ENCODE measurements at places on chromosomes 5 and 9. TPM values are rescaled to one million over a fixed set of nuclear protein-coding genes. Genes with fewer than 3 reads are reported as not detected.

The FBXL7 gene
- total RNA-seq, result 10.7 TPM

GRCh38 chr5:97172227-97172626 lies 10.8 kb downstream of the RIOK2 start:
- H3K27ac ChIP-seq, result no peak overlapping the region
- no peaks in the 10 kb centered on the region for H3K27me3 ChIP-seq
- DNase-seq, result no peak
- no peaks in the 10 kb centered on the region for H3K4me1 ChIP-seq

The ACTBL2 gene
- total RNA-seq, result not detected

The UNC5A gene
- total RNA-seq, result 0.67 TPM

DNA sequence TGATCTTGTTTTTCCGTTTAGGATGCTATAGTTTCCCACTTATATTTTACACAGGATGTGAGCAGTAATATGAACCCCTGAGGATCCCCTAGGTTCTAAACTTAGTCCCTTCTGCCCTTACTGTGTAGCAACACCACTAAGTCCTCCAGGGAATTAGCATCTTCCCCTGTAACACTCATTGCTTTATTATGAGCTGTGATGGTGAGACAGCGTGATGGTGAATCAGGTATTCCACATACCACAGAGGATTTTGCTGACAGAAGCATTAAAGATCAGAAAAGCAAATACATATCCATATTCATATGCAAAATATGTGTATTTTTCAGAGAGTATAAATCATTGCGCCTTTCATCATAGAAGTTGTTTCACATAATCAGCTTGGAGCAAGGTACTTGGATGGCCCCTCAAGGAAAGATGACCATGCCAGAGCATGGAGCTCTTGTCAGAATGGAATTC lies 317.0 kb downstream of the ICE1 start:
- DNase-seq, result no peak
- H3K4me1 ChIP-seq, result no peaks in the 10 kb centered on the region
- H3K4me3 ChIP-seq, result no peak overlapping the region
- no peaks in the 10 kb centered on the region for H3K27me3 ChIP-seq

The PAEP gene
- not detected for total RNA-seq

- no peaks in the 10 kb centered on the region for H3K4me1 ChIP-seq
- H3K4me3 ChIP-seq, result no peak overlapping the region
- no peaks in the 10 kb centered on the region for H3K27me3 ChIP-seq
- H3K36me3 ChIP-seq, result no peaks in the 10 kb centered on the region
- no peak overlapping the region for H3K27ac ChIP-seq
Measured at GRCh38 chr5:160173-160510, 31.2 kb upstream of the LRRC14B start.

DNA sequence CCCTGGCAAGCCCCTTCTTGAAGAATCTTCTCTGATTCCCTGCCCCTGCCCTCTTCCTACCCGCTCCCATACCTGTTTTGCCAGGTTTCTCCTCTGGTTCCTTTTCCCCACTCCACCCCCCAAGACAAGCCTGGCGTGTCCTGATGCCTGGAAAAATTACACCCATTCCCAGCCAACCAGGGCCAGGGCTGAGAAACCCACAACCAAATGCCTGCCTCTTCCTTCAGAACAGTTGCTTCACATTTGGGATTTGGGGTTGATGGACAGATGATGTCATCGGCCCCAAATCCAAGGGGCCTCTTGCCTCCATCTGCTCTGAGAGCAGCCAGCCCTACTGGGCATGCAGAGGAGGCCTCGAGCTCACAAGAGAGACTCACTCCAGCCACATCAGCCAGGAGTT lies 8.8 kb upstream of the NEK6 start:
- H3K27me3 ChIP-seq, result no peaks in the 10 kb centered on the region
- H3K4me1 ChIP-seq, result no peaks in the 10 kb centered on the region
- H3K27ac ChIP-seq, result no peak overlapping the region
- no peak for DNase-seq

GRCh38 chr5:151671950-151672349 lies 14.8 kb downstream of the SPARC start:
- H3K27ac ChIP-seq, result peak overlapping the region; percentile 58
- no peak overlapping the region for H3K4me3 ChIP-seq
- no peaks in the 10 kb centered on the region for H3K27me3 ChIP-seq
- H3K36me3 ChIP-seq, result peaks cover 64% of the 10 kb centered on the region

DNA sequence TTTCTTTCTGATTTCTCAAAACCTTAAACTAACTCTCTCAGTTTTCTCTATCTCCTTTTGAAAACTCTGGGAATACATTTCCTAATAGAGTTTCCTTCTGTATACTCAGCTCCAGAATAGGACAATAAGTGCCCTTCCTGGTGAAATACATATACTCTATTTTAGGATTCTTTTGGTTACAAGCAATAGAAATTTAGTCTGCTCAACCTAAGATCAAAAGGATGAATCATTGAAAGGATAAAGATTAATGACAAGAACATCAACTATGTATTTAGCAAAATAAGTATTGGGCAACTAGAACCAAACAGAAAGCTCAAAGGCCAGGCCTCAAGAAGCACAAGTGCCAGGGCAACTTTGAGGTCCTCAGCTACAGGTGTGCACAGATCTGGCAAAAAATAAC lies 127.1 kb downstream of the ADAMTSL1 start:
- no peaks in the 10 kb centered on the region for H3K27me3 ChIP-seq
- no peak overlapping the region for H3K4me3 ChIP-seq
- H3K36me3 ChIP-seq, result no peaks in the 10 kb centered on the region

The SIT1 gene
- total RNA-seq, result 0.63 TPM

GRCh38 chr5:159230657-159231056 lies 21.3 kb upstream of the RNF145 start:
- no peak overlapping the region for H3K27ac ChIP-seq
- H3K36me3 ChIP-seq, result no peaks in the 10 kb centered on the region
- no peak overlapping the region for H3K4me3 ChIP-seq
- no peaks in the 10 kb centered on the region for H3K27me3 ChIP-seq
- H3K4me1 ChIP-seq, result no peaks in the 10 kb centered on the region
- DNase-seq, result no peak

DNA sequence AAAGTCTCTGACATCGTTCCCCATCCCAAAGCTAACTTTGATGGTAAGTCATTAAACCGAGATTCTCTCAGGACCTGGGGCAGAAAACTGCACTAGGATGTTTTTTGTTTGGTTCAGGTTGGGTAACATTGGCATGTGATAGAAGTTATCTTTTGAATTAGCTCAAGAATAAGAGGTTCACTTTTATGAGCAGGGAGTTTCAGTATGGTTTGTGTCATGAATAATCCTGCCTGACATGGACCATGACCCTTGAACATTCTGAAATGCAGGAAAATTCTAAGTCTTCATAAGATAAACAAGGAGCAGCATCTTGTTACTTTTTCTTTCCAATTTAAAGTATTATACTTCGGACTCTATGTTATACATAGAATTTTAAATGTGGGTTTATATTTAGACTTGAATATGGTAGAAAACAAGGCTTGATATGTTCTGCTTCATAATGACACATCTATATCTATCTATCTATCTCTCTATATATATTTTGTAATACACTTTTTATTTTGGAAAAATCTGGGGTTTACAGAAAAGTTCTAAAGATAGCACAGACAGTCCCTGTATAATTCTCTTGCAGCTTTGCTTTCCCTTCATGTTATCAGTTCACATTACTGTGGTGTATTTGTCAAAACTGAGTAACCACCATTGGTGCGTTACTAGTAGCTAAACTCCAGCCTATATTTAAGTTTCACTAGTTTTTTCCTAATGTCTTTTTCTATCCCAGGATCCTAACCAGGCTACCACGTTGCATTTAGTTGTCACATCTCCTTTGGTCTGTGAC lies 102.7 kb upstream of the TAF11L2 start:
- no peak overlapping the region for H3K4me3 ChIP-seq
- no peaks in the 10 kb centered on the region for H3K4me1 ChIP-seq
- no peaks in the 10 kb centered on the region for H3K27me3 ChIP-seq
- no peak overlapping the region for H3K27ac ChIP-seq
- H3K36me3 ChIP-seq, result no peaks in the 10 kb centered on the region

GRCh38 chr5:42950456-42951292 lies 89.4 kb downstream of the ANXA2R start:
- DNase-seq, result peak; percentile 29
- peak overlapping the region; percentile 35 for H3K4me3 ChIP-seq
- H3K27ac ChIP-seq, result peak overlapping the region; percentile 83
- H3K4me1 ChIP-seq, result peaks cover 28% of the 10 kb centered on the region

The TCOF1 gene
- 20.7 TPM for total RNA-seq

- no peaks in the 10 kb centered on the region for H3K27me3 ChIP-seq
- DNase-seq, result no peak
- no peaks in the 10 kb centered on the region for H3K4me1 ChIP-seq
- no peak overlapping the region for H3K27ac ChIP-seq
- H3K36me3 ChIP-seq, result no peaks in the 10 kb centered on the region
Measured at GRCh38 chr5:142798099-142798770, 28.1 kb downstream of the ARHGAP26 start.

- H3K27ac ChIP-seq, result peak overlapping the region; percentile 27
- peak; percentile 58 for DNase-seq
- H3K4me1 ChIP-seq, result peaks cover 9% of the 10 kb centered on the region
- no peaks in the 10 kb centered on the region for H3K27me3 ChIP-seq
- H3K36me3 ChIP-seq, result no peaks in the 10 kb centered on the region
Measured at GRCh38 chr9:116450378-116451139, 236.5 kb upstream of the TRIM32 start.

GRCh38 chr9:91004992-91005391 lies 203.4 kb downstream of the SYK start:
- no peaks in the 10 kb centered on the region for H3K36me3 ChIP-seq
- no peaks in the 10 kb centered on the region for H3K27me3 ChIP-seq
- no peak overlapping the region for H3K4me3 ChIP-seq

DNA sequence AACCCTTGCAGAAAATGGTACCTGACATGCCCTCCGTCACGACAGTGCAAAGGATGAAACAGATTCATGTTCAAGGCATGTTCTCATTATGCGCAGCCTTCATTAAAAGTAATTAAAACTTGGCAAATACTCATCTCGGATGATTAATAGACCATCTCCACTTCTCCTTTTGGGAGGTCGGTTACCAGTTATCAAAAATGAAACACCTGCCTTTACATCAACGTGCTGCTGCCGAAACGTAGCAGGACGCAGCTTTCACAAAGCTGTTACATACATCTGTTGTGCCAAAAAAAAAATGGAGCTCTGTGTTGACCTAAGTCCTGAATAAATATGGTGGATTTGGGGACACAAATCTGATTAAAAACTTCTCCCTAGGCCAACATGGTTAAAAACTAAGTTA lies 75.7 kb downstream of the PTCH1 start:
- H3K27ac ChIP-seq, result no peak overlapping the region
- no peak overlapping the region for H3K4me3 ChIP-seq
- H3K36me3 ChIP-seq, result peaks cover 11% of the 10 kb centered on the region

The TNC gene
- total RNA-seq, result 5.4 TPM

- no peak overlapping the region for H3K4me3 ChIP-seq
- H3K27ac ChIP-seq, result no peak overlapping the region
- no peaks in the 10 kb centered on the region for H3K36me3 ChIP-seq
- DNase-seq, result no peak
Measured at GRCh38 chr9:90112788-90113187, 508.0 kb downstream of the GADD45G start.

DNA sequence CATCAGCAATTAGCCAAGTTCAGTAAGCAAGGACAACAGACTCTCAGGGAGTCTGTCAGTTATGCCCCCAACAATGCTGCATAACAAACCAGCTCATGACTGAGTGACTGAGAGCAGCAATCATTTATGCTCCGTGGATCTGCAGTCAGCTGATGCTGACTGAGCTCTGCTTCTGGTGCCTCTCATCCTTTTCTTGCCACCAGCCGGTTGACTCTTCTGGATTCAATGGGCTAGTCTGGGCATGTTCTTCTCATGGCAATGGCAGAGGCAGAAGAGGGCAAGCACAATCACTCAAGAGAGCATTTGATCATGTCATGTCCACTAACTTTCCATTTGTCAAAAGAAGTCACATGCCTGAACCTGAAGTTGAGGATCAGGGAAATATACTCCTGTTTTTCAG lies 157.0 kb upstream of the NTRK2 start:
- no peak overlapping the region for H3K4me3 ChIP-seq
- peaks cover 32% of the 10 kb centered on the region for H3K4me1 ChIP-seq
- H3K36me3 ChIP-seq, result no peaks in the 10 kb centered on the region
- H3K27me3 ChIP-seq, result no peaks in the 10 kb centered on the region
- no peak for DNase-seq

The CENPK gene
- not detected for total RNA-seq

- no peak overlapping the region for H3K27ac ChIP-seq
- peaks cover 5% of the 10 kb centered on the region for H3K4me1 ChIP-seq
- no peak overlapping the region for H3K4me3 ChIP-seq
- DNase-seq, result no peak
Measured at GRCh38 chr9:89471390-89471789, 26.5 kb downstream of the SEMA4D start.

- H3K27me3 ChIP-seq, result no peaks in the 10 kb centered on the region
- DNase-seq, result no peak
- no peak overlapping the region for H3K27ac ChIP-seq
- H3K4me3 ChIP-seq, result no peak overlapping the region
Measured at GRCh38 chr5:164090358-164090757, 584.9 kb downstream of the MAT2B start.
